ENCODE measurements at places on chromosomes 1 and 21.

GRCh38 chr21:43290421-43291346, 121.9 kb downstream of the CRYAA start:
- DNase-seq, result no peak

GRCh38 chr1:82562448-82562847, 761.7 kb downstream of the ADGRL2 start:
- no peak for DNase-seq

GRCh38 chr21:39186676-39187075, 3.4 kb upstream of the PSMG1 start:
- no peak for DNase-seq

- DNase-seq, result no peak
These were observed 792 bp downstream of the GOLPH3L start for GRCh38 chr1:150696162-150696561.

- no peak for DNase-seq
These were observed 6.0 kb upstream of the CITED4 start for GRCh38 chr1:40868051-40868723.

DNA sequence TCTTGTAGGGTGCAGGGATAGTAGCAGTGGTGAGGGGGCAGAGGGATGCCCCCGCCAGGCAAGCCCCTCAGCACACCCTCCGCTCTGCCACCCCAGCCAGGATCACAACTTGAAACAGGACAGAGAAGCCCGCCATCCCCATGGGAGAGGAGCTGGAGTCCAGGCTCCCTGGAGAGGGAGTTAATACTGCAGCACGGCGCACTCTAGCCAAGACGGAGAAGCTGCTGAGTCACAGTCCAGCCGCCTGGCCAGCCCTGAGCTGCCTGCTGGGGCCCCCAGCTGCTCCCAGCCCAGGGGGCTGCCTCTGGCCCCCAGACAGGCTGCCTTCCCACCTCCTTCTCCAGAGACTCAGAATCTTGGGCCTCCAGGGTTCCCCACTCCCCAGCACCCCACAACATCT, 87.2 kb downstream of the SYT2 start:
- no peak for DNase-seq

DNA sequence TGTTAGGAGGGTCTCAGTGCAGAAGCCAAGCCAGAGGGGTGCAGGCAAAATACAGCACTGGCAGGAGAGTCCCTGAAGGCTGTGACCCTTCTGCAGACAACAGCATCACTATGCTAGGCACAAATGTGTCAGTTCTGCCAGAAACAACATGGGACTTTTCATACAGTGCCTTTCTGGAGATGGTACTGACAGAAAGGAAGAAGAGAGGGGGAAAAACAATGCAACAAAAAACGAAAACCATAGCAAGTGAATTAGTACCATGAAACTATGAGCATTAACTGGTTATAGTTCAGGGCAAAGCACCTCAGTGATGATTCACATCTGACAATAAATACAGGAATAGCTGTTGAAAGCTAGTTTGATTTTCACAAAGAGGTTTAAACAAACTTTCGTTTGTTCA, 140.8 kb upstream of the NBPF11 start:
- no peak for DNase-seq

GRCh38 chr1:73772941-73773340, 425.0 kb downstream of the LRRIQ3 start:
- DNase-seq, result no peak

DNA sequence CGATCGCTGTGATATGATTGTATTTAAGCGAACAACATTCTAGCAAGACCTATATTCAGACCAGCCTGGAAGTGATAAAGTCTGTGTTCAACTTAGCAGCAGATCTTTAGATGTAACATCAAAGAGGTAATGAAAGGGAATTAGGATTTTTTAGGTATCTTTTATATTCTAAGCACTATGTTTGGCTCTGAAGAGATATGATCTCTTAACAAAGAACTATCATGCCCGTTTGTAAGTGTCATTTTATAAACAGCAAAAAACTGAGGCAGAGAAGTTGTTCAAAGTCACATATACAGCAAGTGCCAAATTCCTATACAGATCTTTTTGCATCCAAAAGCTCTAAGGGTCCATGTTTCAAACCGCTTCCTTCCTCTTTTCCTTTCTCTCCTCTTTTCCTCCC, 53.0 kb upstream of the TIAM1 start:
- no peak for DNase-seq

- no peak for DNase-seq
These were observed 59.2 kb upstream of the SSBP3 start for GRCh38 chr1:54465351-54465811.

Data from BJ (cell line).